Aorta (tissue), 5 donors: ENCODE measurements at places on chromosomes 7 and 10. TPM values are rescaled to one million over a fixed set of nuclear protein-coding genes. Genes with fewer than 3 reads are reported as not detected.

- no peak for DNase-seq
These were observed 211.6 kb downstream of the NEBL start for GRCh38 chr10:20685462-20685861.

- DNase-seq = no peak
These were observed 85.2 kb downstream of the IGF2BP3 start for GRCh38 chr7:23385140-23385539.

Gene ATRNL1
- total RNA-seq = 27.5 TPM

GRCh38 chr7:106367664-106368063, 82.9 kb upstream of the NAMPT start:
- no peak for DNase-seq

- no peak for DNase-seq
These were observed 18.9 kb upstream of the AGFG2 start for GRCh38 chr7:100520138-100520537.

DNA sequence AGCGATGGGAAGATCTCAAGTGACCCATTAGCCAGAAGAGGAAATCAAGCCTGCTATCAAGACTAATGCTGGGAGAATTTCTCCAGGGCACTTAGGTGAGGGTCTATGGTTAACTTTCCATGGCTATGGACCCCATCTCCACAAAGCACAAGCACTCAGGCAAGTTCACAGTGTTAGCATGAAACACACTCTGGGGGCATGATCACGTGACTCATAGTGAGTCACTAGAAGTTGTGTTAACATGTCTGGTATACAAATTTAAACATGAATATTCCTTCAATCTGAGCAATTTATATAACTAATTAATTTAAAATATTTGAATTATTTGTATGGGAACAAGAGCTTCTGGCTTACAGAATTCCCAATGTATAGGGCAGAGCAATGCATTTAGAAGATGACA, 131.8 kb downstream of the FAM204A start:
- DNase-seq = no peak

GRCh38 chr10:125431149-125431548, 251.8 kb downstream of the TEX36 start:
- no peak for DNase-seq

Gene AS3MT
- total RNA-seq = 3.1 TPM

- no peak for DNase-seq
These were observed 25.7 kb downstream of the UNC5B start for GRCh38 chr10:71237843-71238623.
